Nephron progenitor cell (in vitro differentiated cells): ENCODE measurements at places on chromosomes 13 and 19.

GRCh38 chr19:13838435-13839129 is 38.4 kb upstream of the NANOS3 start:
- DNase-seq: no peak

DNA sequence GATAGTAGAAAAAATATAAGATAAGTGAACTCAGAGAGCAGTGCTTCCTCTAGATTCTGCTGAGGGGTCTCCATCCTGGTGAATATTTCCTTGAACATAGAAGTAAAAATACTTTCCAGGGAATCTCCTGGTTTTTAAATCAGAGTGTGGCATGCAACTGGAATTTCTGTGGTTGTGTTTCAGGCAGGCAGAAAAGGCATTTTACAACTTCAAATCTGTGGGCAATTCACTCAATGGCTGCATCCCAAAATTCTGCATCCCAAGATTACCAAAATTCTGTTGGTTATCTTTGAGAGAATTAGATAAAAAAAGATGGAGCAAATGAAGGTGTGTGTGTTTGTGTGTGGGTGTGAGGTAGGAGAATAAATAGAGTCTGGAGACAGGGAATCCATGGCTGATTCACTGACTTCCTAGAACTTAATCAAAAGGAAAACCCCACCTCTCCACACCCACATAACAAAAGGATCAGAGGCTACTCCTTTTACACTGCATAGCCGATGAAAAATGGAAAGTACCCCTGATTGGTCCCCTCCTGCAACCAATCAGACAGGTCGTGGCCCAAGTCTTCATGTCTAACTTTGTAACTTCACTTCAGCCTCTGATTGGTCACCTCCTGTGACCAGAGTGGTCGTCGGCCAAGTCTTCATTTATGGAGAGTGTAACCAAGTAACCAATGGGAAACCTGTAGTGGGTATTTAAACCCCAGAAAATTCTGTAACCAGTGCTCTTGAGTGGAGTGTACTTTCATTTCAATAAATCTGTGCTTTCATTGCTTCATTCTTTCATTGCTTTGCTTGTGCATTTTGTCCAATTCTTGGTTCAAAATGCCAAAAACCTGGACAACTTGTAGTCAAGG is 112.8 kb downstream of the DLEU7 start:
- DNase-seq: no peak

DNA sequence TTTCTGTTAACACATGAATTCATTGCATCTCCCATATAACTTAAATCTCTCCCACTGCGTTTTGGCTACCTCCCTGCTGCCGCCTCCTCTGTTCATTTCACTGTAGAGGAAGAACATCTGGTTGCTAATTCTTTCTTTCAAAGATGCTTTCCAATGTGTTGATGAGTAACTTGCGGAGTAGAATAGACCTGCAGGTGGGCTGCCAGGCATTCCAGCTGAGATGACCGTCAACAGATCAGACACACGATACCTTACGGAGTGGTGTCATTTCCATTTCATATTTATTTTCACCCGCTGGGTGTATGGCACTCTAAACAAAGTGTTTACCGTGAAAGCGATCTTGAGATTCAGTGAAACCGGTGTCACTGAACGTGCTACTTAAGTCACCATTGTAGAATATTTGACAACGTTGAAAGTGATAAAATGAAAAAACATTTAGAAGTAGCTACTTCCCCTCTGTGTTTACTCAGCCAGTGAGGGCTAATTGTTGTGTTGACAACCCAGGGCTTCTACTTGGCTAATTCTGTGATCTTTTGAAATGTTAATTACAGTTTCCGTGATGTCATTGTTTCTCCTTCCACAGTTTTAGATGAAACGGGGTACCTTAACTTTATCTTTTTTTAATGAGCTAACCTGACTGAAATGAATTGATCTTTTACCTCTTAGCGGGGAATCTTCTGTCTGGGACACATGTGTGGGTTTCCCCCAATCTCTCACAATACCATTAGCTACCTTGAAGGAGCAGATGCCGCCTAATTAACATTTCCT is 228.5 kb upstream of the ARGLU1 start:
- DNase-seq: no peak

- no peak for DNase-seq
These were observed 4.4 kb downstream of the TM6SF2 start for GRCh38 chr19:19268453-19269385.

DNA sequence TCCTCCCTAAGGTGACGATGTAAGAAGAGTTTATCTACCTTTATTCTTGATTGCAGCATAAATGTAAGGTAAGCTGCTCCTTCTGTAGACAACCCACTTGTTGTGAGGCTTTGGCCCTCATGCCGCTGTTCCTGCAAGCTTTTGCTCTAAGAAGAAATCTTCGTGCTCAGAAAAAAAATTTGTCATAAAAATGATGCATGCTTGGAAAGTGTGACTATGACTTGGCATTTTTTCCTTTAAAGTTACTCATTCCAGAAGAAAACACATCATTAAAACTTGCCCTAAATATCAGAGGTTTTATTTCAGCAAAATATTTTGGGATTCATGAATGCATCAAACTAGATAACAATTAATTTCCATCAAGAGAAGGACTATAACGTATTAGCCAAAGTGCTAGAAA is 39.8 kb downstream of the KCTD12 start:
- no peak for DNase-seq

DNA sequence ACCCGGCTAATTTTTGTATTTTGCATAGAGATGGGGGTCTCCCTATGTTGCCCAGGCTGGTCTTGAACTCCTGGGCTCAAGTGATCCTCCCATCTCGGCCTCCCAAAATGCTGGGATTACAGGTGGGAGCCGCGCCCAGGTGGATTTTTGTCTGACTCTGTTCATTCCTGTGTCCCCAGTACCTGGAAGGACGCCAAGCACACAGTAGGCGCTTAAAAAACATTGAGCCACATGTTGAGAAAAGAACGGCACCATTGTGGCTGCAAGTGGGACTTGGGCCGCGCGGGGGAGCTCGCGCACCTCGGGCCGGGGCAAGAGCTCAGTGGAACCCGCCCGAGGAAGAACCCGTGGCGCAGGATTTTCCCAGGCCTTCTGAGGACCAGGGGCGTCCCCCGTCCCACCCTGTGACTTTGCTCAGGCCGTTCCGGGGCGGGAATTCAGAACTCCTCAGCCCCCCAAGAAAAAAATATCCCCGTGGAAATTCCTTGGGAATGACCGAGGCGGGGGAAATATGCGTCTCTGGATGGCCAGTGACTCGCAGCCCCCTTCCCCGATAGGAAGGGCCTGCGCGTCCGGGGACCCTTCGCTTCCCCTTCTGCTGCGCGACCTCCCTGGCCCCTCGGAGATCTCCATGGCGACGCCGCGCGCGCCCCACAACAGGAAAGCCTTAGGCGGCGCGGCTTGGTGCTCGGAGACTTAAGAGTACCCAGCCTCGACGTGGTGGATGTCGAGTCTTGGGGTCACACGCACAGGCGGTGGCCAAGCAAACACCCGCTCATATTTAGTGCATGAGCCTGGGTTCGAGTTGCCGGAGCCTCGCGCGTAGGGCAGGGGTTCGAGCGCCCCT is 1.4 kb upstream of the ICAM1 start:
- peak; percentile 89 for DNase-seq

- DNase-seq: no peak
These were observed 329.7 kb downstream of the NDFIP2 start for GRCh38 chr13:79810669-79811068.

DNA sequence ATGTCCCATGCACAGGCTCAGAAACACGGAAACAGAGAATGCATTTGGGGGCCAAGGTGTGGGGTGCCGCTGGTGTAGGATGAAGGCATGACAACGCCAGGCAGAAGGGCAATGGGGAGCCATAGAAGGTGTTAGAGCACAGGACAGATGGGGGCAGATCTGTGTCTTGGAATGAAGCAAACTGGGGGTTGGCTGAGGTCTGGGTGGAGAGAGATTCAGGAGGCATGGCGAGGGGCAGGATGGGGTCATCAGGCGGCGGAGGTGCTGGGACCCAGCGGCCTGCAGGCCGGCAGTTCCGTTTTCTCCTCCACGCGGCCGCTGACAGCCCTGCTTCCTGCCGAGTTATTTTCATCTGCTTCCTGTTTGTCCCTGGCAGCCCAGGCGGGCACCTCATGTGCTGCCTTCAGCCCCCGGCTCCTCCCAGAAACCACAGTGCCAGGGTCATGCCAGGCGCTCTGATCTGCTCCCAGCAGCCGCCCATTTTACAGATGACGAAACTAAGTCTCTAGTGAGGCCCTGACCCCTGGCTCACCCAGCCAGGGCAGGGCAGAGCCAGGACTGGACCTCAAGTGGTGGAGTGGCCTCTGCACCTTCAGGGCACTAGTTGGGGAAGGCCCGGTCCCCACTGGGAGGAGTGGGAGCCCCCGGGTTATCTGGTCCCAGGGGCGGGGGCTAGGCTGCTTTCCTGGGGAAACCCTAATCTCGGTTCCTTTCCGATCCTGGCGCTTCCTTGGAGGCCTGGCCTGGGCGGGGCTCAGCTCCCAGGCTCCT is 2.2 kb downstream of the ARHGAP45 start:
- DNase-seq: no peak

GRCh38 chr19:48308631-48309586 is 16.4 kb upstream of the EMP3 start:
- DNase-seq: no peak

DNA sequence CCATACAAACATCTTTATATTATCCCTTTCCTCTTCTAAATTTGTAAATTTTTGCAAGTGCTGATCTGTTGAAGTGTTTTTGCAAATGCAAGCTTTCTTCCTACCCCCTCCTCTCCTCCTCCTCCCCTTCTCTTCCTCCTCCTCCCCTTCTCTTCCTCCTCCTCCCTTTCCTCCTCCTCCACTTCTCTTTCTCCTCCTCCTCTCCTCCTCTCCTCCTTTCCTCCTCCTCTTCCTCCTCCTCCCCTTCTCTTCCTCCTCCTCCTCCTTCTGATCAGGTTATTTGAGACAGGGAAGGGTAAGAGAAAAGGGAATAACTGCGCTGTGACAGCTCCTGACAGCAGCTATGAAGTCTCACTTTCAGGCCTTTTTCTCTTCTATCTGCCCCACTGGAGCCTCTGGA is 8.9 kb downstream of the TNFSF13B start:
- DNase-seq: no peak

GRCh38 chr13:53010374-53011105 is 18.1 kb upstream of the OLFM4 start:
- DNase-seq: no peak

- no peak for DNase-seq
These were observed 699 bp downstream of the IFNL1 start for GRCh38 chr19:39296906-39297305.

DNA sequence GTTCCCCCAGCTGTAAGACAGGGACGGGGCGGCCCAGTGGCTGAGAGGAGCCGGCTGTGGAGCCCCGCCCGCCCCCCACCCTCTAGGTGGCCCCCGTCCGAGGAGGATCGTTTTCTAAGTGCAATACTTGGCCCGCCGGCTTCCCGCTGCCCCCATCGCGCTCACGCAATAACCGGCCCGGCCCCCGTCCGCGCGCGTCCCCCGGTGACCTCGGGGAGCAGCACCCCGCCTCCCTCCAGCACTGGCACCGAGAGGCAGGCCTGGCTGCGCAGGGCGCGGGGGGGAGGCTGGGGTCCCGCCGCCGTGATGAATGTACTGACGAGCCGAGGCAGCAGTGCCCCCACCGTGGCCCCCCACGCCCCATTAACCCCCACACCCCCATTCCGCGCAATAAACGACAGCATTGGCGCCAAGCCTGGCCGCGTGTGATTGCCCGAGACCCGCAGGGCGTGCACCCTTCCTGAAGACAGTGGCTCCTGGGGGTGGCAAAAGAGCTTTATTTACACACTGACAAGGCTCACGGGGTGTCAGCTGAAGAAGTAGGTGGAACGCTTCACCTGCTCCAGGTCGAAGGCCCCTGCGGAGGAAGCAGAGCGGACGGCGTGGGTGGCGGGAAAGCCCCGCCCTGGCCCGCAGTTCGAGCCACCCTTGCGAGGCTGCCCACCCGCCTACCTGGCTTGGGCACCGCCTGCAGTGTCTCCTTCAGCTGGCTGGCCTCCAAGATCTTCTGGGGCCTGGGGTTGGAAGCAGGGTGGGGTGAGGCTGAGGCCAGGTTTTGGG is 16.4 kb downstream of the POLRMT start:
- DNase-seq: no peak

GRCh38 chr13:59962343-59962742 is 201.4 kb downstream of the DIAPH3 start:
- DNase-seq: no peak
